ENCODE measurements at places on chromosomes 1 and 21. TPM values are rescaled to one million over a fixed set of nuclear protein-coding genes. Genes with fewer than 3 reads are reported as not detected.

The NADK gene
- 49.2 TPM for total RNA-seq

The CYYR1 gene
- total RNA-seq, result 2.6 TPM

The PPCS gene
- 54.5 TPM for total RNA-seq

DNA sequence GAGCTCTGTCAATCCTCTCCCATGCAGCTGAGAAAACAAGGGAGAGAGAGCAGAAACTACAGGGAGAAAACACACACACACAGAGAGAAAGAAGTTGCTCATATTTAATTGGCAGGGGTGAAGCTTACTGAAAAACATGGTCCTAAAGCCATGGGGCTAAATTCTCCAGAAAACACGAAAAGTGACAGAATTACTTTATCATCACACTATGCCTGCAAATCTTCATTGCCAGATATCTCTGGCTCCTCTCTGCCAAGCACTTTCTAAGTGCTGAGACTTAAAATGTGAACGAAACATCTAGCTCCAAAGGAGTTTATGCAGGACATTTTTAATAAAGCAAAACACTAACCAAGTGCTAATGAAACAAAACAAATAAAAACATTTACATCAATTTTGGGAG, 134.1 kb downstream of the DAB1 start:
- peaks cover 19% of the 10 kb centered on the region for H3K4me1 ChIP-seq
- H3K27me3 ChIP-seq, result no peaks in the 10 kb centered on the region
- H3K4me3 ChIP-seq, result no peak overlapping the region
- H3K27ac ChIP-seq, result peak overlapping the region; percentile 51
- no peaks in the 10 kb centered on the region for H3K36me3 ChIP-seq

DNA sequence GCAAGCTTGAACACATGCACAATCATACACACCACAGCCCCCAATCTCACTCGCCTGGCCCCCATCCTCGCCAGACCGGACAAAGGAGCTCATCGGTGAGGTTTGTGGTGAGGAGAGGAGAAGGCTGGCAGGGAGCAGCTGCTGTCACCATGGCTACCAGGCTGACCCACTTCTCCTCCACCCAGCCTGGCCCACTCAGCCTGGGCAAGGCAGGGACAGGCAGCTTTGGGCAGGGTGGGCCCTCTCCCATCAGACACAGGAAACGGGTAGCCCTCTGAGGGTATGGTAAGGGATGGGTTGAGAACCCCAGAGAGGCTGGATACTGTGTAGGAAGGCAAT, 15.9 kb downstream of the RIMS3 start:
- no peak overlapping the region for H3K4me3 ChIP-seq
- H3K4me1 ChIP-seq, result peaks cover 16% of the 10 kb centered on the region
- H3K36me3 ChIP-seq, result no peaks in the 10 kb centered on the region

DNA sequence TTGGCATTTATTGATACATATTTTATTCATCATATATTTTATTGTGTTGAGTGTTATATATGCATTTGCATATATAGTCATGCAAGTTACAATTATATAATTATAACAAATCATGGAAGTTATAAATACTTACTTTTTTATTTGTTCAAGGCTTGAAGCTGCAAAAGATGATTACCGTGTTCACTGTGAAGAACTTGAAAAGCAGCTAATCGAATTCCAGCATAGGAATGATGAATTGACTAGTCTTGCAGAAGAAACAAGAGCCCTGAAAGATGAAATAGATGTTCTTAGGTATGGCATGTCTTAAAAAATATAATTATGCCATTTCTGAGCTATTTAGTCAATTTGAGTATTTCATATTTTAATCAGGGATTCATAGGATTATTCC, 32.1 kb downstream of the HOOK1 start:
- no peak overlapping the region for H3K27ac ChIP-seq
- no peak overlapping the region for H3K4me3 ChIP-seq
- H3K27me3 ChIP-seq, result no peaks in the 10 kb centered on the region
- no peak for DNase-seq
- H3K36me3 ChIP-seq, result peaks cover 40% of the 10 kb centered on the region
- H3K4me1 ChIP-seq, result no peaks in the 10 kb centered on the region

DNA sequence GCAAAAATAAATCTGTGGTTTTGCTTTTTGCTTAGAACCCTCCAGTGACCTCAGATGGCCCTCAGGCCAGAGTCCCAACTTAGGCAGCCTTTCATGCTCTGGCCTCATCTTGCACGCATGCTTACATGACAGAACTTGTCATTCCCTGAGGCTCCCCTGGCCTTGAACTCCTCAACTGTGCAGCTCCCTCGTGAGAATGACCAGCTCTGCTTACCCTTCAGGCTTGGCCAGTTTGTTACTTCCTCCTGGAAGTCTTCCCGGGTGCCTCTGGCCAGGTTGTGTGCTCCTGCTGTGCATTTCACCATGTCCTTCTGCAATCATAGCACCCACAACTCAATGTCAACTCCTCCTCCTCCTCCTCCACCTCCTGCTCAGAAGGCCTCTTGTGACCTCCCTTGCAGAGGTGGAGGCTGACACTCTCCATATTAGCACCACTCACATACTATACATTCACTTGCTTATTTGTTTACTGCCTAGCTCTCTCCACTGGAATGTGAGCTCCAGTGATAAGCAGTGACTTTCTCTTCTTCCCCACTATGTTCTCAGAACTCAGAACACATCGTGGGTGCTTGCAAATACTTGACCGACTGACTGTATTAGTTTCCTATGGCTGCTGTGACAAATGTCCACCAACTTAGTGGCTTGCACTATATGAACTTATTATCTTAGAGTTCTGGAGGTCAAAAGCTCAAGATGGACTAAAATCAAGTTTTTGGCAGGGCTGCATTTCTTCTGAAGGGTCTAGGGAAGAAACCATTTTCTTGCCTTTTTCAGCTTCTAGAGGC, 41.9 kb downstream of the RCSD1 start:
- H3K4me1 ChIP-seq, result peaks cover 48% of the 10 kb centered on the region
- no peak for DNase-seq
- no peak overlapping the region for H3K4me3 ChIP-seq
- peaks cover 8% of the 10 kb centered on the region for H3K36me3 ChIP-seq
- no peaks in the 10 kb centered on the region for H3K27me3 ChIP-seq

GRCh38 chr1:228415853-228416216, 826 bp downstream of the TRIM17 start:
- H3K4me3 ChIP-seq, result peak overlapping the region; percentile 47
- H3K36me3 ChIP-seq, result no peaks in the 10 kb centered on the region
- peaks cover 4% of the 10 kb centered on the region for H3K4me1 ChIP-seq
- no peak overlapping the region for H3K27ac ChIP-seq

DNA sequence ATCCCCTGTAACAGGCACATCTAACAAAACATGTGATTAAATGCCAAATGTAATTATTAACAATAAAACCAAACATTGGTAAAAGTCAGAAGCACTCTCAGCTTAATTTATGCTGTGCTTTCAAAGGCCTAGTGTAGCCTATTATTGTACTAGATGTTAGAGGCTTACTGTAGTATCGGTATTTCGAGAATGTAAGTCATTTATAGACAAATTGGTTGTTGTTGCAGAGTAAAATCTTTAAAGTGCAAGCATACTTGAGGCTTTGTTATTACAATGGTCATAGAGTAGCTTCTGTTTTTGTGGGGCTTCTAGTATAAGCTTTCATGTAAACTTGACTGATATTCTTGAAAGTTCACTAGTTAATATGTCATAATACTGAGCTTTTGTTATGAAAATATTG, 965.8 kb downstream of the PLA2G4A start:
- no peak overlapping the region for H3K27ac ChIP-seq
- H3K4me1 ChIP-seq, result no peaks in the 10 kb centered on the region
- H3K27me3 ChIP-seq, result no peaks in the 10 kb centered on the region
- no peaks in the 10 kb centered on the region for H3K36me3 ChIP-seq
- no peak overlapping the region for H3K4me3 ChIP-seq

GRCh38 chr1:14553711-14554110, 44.8 kb upstream of the KAZN start:
- no peak overlapping the region for H3K27ac ChIP-seq
- no peak overlapping the region for H3K4me3 ChIP-seq
- DNase-seq, result peak; percentile 62
- no peaks in the 10 kb centered on the region for H3K4me1 ChIP-seq

All from cardiac muscle cell (in vitro differentiated cells and primary cell).